Stimulated activated CD4-positive, alpha-beta T cell treated with anti-CD3 and anti-CD28 coated beads, Interleukin-4, amount 100 ng/mL, for 4 hours (primary cell): ENCODE measurements at places on chromosomes 6 and 20.

GRCh38 chr20:63045401-63045800 is 38.6 kb upstream of the BHLHE23 start:
- DNase-seq = no peak

GRCh38 chr20:6739406-6739805 is 28.1 kb upstream of the BMP2 start:
- DNase-seq = no peak

DNA sequence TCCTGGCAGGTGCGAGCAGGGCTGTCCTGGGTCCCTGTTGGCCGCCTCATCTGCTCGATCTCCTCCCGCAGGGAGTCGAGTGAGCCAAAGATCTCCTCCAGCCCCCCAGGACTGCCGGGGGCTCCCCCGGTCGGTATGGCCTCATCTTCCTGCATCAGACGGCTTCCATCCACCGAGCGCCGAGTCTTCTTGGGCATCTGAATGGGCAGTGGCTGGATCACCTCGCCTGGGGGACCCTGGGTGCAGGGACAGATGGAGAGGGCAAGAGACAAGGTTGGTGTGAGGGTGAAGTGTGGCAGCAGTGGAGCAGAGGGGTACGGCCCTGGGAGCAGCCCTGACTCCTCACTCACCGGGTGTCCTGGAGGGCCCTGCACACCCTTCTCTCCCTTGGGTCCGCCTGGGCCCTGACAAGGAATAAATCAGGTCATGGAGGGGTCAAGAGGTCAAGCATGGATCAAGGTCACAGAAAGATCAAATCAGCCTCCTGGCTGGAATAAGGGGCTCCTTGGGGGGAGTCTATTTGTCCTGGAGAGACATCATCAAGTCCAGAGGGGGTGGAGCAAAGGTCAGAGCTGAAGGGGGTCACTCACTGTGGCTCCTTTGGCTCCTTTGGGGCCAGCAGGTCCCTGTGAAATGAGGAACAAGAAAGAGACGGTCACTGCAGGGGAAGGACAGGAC is 26.5 kb downstream of the COL11A2 start:
- DNase-seq = no peak

- no peak for DNase-seq
Measured at GRCh38 chr20:62588458-62589149, 53.7 kb upstream of the SLCO4A1 start.

DNA sequence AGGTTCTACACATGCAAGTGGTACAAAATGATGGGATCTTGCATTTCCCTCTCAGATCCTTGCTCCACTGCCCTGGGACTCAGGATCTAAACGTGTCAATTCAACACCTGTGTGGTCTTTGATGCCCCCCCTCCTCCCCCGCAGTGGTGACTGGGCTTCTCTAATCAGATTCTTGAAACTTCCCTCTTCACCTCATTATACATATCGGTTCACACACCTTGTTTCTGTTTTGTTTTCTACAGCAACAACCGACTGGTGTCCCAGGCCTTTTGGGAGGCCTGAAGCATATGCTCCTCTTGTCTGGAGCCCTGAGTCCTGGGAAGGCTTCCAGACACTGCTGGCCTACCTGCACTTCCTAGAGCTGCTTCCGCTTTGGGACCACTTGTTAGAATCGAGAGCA is 20.0 kb downstream of the SAMD3 start:
- peak; percentile 35 for DNase-seq

DNA sequence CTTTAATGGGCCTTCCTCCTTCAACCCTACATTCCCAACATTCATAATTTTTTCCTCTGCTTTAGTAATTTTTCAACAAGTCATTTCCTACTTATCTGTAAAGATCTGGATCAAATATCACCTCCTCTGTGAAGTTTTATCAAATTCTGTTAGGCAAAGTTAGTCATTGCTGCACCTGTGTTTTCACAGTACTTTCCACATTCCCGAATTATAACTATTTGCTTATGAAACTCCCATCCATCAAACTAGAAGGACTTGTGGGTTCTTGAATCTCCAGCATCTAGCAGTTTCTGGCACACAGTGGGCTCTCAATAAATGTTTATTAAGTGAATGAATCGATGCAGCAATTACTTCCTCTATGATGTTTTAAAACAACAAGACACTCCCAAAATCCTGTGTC is 257.6 kb downstream of the HDGFL1 start:
- no peak for DNase-seq

GRCh38 chr6:86031713-86032112 is 389.0 kb upstream of the SYNCRIP start:
- no peak for DNase-seq

GRCh38 chr20:49398401-49399144 is 83.9 kb downstream of the KCNB1 start:
- no peak for DNase-seq

DNA sequence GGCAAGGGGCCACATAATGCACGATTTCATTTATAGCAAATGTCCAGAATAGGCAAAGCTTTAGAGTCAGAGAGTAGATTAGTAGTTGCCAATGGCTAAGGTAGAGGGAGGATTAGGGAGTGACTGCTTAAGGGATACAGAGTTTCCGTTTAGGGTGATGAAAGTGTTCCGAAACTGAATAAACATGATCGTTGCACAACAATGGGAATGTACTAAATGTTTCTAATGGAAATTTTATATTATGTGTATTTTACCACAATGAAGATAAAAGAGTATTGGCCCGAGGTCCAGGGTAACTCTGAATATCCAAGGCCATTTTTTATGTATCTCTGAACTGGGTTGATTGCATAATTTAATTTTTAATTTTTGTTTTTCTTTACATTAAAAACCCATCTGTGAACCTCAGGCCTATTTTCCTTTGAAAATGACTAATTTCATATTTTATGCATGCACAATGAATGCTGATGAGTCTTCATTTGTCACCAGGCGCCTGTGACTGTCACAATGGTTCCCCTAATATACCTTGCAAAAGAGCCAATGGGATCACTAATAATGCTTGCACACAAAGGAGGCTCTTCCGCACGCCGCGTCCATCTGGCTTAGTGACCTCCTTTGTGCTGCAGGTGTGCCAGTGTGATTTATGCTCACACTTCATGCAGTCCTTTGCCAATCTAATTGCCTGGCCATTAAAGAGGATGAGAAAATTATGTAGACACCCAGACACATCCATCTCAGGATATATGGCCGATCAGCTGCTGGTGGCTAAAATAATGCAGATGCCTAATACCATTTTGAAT is 612.5 kb downstream of the CDH26 start:
- no peak for DNase-seq

GRCh38 chr6:1848752-1849151 is 239.0 kb downstream of the FOXC1 start:
- no peak for DNase-seq

- no peak for DNase-seq
Measured at GRCh38 chr6:167127785-167128531, 5.1 kb downstream of the CCR6 start.

- no peak for DNase-seq
Measured at GRCh38 chr20:34703424-34704176, 544 bp upstream of the TP53INP2 start.

DNA sequence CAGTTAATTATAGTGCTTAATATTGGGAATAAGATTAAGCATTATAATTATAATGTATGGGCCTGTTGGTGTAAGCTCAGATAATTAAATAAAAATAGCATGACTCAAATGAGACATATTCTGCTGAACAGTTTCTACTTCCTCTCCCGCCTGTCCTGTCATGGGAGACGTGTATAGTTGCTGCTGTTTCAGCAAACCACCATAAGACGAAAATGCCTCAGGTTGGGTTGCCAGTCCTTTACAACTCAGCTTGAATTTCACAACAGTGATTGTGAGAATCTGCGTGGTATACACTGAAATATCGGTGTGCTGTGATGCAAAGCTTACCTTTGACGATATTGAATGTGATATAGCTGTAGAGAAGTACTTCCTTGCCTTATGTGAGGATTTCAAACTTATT is 99.5 kb downstream of the POPDC3 start:
- no peak for DNase-seq

DNA sequence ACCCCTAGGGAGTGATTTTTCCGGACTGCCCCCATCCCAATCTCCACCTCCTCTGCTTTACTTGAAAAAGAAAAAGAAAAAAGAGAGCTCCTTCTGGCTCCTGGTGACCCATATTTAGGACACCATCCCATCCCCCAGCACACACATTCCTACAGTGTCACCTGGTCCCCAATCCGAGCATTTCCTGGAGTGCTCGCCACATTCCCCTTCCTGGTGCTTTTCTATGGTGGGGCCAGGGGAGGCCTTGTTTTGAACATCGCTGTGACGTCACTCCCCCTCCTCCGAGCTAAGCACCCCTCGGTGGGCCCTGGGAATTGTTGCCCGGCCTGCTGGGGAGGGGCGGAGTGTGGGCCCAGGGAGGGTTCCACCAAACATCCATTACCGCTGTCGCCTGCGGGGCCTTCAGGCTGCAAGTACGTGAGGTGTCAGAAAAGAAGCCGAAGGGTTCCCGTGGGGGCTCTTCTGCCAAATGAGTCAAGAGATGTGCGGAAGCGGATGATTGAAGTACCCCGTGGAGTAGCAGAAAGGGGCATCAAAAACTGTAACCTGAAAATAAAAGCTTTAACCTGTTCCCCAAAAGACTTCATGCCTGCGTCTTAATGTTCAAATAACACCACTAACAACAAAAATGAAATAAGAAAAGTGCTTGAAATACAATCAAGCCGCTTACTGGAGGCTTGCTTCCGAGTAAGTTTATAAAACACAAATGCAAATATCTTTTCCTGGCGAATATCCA is 2.8 kb upstream of the FOXC1 start:
- DNase-seq = no peak

- DNase-seq = no peak
Measured at GRCh38 chr6:34955442-34955841, 66.4 kb downstream of the ANKS1A start.

- DNase-seq = no peak
Measured at GRCh38 chr20:51037532-51038115, 14.7 kb upstream of the KCNG1 start.

- DNase-seq = no peak
Measured at GRCh38 chr6:167995302-167995701, 2.2 kb upstream of the KIF25 start.

DNA sequence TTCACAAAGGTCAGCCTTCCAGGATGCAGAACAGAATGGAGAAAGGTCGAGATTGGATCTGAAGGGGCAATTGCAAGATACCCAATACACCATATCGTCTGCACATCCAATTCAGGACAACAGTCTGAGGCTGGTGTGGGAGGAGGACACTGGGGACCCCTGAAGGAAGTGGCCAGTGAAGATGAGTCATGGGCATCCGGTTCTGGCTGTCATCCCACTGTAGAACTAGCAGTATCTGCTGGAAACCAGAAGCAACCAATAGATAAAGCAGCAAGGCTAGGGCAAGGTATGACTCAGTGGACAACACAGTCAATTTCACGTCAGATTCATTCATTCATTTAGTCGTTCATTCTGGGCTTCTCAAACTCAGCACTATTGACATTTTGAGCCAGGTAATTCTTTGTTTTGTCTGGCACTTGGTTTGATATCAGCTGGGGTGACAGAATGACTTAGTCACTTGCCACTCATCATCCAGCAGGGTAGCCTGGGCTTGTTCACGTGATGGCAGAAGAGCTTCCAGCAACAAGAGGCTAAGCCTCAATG is 30.3 kb upstream of the SHLD1 start:
- DNase-seq = no peak

DNA sequence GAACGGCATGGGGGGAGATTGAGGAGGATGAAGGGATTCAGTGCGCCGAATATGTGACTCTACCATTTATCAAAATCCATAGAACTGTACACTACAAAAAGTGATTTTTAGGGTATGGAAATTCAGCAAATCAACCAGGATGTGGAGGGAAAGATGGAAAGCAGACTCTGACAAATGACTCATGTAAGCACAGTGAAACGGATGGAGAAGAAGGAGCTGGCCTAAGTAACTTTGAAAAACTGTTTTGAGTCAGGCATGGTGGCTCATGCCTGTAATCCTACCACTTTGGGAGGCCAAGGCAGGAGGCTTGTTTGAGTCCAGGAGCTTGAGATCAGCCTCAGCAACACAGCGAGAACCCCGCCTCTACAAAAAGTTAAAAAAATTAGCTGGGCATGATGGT is 39.2 kb downstream of the MUC22 start:
- DNase-seq = no peak
